ENCODE measurements at places on chromosomes 1 and 21.

- no peak for DNase-seq
Observed at GRCh38 chr1:2073382-2074230, 23.4 kb downstream of the PRKCZ start.

GRCh38 chr21:46060596-46061061, 37.3 kb upstream of the COL6A2 start:
- DNase-seq, result peak; percentile 94

- no peak for DNase-seq
Observed at GRCh38 chr1:98133131-98133530, 212.3 kb upstream of the DPYD start.

- DNase-seq, result no peak
Observed at GRCh38 chr1:17680308-17680707, 74.8 kb upstream of the ACTL8 start.

- no peak for DNase-seq
Observed at GRCh38 chr1:180680558-180681144, 48.8 kb downstream of the XPR1 start.

- no peak for DNase-seq
Observed at GRCh38 chr1:9271283-9271682, 21.4 kb upstream of the SPSB1 start.

GRCh38 chr1:242761556-242761955, 237.1 kb upstream of the PLD5 start:
- DNase-seq, result no peak

DNA sequence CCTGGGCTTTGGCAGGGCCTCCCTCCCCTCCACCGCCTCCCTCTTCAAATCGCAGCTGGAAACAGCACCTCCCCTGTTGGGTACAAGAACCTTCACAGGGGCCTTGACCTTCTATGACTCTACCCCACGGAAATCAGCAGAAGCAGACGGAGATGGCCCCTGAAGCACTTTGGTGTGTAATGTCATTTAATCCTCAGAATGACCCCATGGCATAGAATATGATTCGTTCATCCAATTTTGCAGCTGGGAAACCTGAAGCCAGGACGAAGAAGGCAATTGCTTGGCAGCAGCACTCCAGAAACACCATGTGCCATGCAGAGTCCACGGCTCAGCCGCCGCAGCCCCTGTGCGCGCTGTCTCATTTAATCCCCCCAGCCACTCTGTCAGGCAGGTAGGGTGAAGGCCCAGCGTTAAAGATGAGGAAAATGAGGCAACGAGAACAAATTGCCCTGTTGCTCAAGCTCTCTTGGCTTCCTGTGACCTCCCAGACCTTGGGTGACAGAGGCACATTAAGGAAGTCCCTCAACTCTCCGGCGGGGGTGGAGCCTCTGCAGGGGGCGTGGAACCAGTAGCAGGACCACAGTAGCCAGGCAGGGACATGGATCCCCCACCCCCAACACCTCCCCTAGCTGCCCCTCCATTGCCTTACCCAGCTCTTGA, 25.8 kb upstream of the LAPTM5 start:
- no peak for DNase-seq

DNA sequence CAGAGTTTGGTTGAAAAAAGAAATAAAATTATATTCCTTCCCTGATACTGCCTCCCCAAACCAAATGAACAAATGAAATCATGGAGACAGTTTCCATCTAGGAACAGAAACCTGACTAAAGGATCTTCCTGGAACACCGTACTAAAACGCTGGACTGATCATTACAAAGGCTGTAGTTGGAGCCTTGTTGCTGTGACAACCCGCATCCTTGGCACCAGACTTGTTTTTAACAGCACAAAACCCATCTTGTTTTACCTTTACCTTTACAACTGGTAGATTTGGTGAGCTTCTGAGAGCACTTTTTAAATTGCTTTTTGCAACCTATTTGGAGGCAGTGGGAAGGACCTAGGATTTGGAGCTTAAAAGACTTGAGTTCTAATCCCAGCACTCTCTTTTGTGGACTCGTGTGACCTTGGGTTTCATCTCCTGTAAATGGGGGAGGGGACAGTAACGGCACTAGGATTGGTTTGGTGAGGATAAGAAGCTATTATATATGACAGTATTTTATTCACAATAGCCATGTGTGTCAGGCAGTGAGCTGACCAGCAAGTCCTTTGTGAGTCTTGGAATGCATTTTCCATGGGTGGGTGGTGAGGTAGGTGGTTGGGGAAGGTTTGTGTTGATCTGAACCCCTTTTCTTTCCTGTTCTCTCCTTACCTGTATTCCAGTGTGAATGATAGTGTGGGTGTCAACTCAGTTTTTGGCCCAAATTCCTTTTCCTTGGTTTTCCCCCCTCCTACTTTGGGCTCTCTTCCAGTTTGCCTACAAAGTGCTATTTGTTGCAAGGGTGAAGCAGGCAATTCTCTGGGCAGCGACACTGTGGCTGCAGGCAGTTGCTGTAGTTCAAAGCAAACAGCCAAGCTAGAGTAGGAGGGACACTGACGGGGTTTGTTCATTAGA, 12.6 kb downstream of the LRRC8D start:
- DNase-seq, result no peak

DNA sequence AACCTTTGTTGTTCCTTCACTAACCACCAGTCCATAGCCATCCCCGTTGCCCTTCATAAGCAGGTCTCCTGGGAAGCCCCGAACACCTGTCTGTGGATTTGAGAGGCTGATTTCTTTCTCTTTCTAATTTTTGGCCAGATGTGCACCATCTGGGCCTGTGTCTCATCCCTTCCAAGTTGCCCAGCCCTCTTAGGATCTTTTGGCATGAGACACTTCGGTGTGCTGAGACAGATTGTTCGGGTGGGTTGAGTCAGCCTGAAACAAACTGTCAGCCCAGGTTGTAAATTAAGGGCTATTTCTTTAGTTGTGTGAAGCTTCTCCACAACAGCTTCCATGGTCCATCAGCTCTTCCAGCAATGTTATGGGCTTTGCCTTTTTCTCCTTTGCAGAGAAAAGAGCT, 1.4 kb upstream of the DNAJC11 start:
- DNase-seq, result no peak

DNA sequence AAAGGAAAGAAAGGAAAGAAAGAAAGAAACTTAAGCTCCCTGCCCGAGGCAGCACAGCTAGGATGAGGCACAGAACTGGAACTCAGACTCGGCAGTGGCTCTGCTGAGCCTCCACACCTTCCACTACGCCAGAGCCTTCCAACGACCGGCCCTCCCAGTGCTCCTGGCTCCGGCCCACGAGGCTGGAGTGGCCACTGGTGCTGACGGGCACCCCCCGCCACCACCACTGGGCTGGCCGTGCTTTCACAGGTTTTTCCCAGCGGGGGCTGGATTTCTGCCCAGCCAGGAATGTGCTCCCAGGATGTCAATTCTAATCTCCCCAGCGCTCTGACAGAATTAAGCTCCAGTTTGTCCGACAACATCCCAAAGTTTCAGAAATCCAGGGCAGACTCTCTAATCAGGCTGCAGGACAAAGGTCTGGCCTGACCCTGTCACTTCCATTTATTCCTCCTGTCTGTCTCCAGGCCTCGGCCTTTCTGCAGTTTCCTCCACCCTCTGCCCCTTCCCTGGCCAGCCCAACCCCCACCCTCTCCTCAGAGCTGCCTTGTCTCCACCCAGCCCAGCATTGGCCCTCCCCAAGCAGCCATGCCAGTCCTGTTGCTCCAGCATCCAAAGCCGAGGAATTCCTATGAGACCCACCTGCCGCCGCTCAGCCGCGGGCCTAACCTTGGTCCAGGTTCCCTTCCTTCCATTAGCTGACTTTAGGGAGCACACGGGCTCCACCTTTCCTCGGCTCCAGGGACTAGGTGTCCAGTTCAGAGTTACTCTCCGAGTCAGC, 81.9 kb downstream of the CASZ1 start:
- DNase-seq, result no peak

GRCh38 chr1:11568687-11569086, 85.5 kb downstream of the FBXO2 start:
- DNase-seq, result no peak

GRCh38 chr1:7752512-7753417, 18.3 kb upstream of the VAMP3 start:
- peak; percentile 45 for DNase-seq

- DNase-seq, result no peak
Observed at GRCh38 chr21:27023186-27023585, 56.3 kb upstream of the ADAMTS5 start.

DNA sequence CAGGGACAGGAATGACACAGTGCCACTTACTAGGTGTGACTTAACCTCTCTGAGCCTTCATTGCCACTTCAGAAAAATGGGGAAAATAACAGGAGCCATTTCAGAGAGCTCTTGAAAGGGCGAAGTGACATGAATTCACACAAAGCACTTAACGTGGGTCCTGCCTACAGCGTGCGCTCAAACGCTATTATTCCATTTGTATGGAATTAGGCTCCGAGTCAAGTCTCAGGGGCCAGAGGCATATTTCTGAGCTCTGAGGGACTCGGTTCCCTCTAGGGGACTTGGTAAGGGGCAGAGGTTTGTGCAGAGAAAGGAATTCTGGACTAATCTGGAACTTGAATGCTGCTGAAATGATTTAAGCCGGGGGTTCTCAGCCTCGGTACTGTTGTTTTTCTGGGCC, 14.1 kb downstream of the DRAXIN start:
- DNase-seq, result no peak

DNA sequence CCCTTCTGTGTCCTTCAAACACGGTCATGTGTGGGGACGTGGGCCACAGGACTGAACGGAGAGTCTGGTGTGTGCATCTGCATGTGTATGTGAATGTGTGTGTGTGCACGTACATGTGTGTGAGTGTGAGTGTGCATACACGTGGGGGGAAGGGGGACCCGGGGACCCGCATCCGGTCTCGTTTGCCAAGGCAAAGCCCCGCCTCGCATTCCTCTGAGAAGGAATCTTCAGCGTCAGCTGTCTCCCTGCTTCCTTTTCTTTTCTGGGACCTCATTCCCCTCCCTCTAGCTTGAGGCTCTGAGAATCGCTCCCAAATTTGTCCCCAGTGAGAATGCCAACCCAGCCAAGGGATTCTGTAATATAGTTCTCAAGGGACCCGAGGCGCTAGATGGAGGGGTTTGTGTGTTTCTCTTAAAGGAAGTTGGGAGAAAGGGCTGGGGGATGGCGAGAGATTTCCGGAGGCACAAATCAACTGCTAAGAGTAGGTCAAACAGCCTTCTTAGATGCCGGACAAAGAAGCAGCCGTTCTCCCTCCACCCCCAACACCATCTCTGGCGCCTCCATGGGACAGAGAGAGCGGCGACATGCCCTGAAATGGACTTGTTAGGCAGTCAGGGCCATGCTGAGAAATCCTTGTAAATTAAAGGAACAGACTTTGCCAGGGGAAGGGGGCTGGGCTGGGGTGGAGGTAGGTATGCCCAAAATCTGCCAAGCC, 6.6 kb downstream of the IFFO2 start:
- peak; percentile 25 for DNase-seq

DNA sequence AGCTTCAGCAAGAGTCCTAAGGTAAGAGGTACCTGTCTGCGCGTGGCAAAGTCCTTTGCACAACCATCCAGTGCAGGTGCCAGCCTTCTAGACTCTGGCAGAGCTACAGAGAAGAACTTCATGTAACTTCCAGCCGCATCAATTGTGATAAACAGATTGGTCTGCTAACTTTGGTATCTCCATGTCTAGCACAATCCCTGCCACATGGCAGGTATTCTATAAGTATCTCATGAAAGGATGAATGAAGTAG, 29.8 kb downstream of the CD48 start:
- DNase-seq, result no peak

GRCh38 chr1:241950390-241950789, 7.2 kb upstream of the BECN2 start:
- DNase-seq, result no peak

GRCh38 chr1:201310251-201310985, 27.1 kb downstream of the PKP1 start:
- no peak for DNase-seq

- DNase-seq, result no peak
Observed at GRCh38 chr1:242847390-242847993, 323.0 kb upstream of the PLD5 start.

DNA sequence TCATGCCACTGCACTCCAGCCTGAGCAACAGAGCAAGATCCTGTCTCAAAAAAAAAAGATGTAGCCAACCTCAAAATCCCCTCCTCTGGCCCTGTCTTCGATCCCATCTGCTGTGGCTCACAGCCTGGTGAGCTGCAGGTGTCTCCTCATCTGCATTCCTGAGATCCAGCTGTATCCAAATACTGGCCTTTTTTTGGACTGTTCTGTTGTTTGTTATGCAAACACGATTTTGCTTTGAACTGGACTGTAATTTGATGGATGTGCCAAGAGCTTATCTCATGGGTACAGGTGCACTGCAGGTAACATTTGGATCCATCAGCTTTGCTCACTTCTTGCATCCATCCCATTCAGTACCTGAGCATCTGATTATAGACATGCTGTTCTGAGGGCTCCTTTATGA, 14.1 kb upstream of the FAM43B start:
- no peak for DNase-seq

DNA sequence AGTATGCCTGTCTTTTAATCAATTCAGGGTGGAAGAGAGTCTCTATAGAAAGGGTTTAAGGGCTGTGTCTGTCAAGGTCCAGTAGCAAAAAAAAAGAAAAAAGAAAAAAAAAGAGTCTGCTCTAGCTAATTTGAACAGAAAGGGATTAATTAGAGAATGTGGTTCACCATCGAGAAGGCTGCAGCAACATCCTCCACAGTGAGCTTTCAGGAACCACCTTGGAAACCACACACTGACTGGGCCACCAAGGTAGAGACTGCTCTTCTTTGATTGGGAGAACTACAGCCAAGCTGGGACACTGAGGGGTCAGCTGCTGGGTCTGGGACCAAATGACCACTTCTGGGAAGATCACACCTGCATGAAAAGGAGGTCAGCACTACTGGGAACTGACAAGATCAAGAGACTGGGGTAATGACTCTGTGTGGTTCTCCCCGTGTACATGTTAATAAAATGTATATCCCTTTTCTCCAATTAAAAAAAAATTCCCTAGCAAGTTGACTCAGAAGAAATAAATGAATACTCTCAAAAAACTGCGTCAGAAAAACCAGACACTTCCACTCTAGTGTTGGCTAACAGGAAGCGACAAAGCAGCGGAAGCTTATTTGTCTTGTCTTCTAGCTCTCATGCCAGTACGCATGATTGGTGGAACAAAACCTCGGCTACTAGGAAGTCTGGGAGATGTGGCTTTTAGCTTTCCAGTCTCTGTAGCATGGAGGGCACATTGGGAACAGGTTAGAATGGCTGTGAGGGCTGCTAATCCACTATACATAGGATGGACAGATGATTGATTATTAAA, 60.0 kb upstream of the IVNS1ABP start:
- DNase-seq, result no peak

- no peak for DNase-seq
Observed at GRCh38 chr1:79692519-79692918, 686.0 kb upstream of the ADGRL4 start.

GRCh38 chr1:26839779-26840178, 13.3 kb downstream of the ZDHHC18 start:
- DNase-seq, result no peak

DNA sequence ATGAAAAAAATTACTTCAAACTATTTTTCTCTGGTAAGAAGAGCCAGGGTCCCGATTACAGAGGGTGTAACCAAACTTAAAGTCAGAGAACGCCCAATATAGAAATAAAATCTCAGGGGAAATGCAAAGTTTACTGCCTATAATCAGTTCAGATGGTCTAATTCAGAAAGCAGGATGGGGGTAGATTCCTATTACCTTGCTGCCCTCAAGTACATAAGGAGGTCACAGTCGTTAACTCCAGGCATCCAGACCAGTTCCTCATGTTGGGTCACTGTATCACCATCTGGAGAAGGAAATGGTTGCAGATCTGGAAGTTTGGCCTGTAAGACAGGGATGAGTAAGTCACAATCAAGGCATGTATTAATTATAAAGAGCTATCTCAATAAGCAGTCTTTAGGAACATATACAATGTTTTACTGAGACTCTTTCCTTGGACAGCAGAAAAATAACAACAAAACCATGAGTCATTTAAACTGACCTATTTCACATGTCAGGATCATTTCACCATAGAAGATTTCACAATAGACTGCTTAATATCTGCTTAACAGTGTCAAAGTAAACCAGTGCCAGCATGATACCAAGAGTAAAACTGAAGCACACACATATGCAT, 179.4 kb downstream of the SLC45A1 start:
- DNase-seq, result no peak

All from RCC 7860 (cell line).